ENCODE measurements at places on chromosomes 6 and 20.

- no peak for DNase-seq
Measured at GRCh38 chr6:19841181-19841580, 4.0 kb downstream of the ID4 start.

DNA sequence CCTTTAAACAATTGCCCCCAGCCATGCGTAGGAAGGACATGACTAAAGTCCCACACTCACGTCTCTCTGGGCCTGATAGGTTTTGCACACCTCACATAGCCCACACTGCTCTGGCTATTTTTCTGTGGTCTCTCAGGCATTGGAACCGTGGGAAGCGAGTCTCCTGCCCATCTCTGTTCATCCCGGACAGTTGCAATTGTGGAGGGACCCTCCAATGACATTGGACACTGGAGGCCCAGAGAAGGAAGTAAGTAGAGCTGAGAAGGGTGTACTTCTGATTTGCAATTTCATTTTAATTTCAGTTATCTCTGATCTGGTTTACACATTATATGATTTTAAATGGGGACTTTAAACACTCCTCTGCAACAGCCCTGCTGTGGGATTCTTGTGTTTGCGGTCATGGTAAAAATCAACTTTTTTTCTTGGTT, 23.3 kb upstream of the CST3 start:
- DNase-seq = no peak

DNA sequence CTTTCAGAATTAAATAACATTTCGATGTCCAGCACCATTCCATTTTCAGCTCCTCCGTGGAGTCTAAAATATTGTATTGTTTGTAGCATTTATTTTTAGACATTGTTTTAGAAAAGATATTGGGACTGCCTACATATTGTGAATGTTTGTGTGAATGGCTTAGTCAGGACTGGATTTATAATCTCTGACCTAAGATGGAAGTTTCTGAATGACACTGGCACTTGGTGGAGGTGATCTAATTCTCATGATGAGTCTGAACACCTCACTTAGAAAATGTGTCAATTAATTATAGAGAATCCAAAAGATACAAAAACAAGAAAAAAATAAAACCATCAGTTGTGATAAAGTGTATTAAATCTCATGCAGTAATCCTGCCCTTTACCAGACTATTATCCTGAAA, 60.8 kb upstream of the HBS1L start:
- DNase-seq = peak; percentile 72

DNA sequence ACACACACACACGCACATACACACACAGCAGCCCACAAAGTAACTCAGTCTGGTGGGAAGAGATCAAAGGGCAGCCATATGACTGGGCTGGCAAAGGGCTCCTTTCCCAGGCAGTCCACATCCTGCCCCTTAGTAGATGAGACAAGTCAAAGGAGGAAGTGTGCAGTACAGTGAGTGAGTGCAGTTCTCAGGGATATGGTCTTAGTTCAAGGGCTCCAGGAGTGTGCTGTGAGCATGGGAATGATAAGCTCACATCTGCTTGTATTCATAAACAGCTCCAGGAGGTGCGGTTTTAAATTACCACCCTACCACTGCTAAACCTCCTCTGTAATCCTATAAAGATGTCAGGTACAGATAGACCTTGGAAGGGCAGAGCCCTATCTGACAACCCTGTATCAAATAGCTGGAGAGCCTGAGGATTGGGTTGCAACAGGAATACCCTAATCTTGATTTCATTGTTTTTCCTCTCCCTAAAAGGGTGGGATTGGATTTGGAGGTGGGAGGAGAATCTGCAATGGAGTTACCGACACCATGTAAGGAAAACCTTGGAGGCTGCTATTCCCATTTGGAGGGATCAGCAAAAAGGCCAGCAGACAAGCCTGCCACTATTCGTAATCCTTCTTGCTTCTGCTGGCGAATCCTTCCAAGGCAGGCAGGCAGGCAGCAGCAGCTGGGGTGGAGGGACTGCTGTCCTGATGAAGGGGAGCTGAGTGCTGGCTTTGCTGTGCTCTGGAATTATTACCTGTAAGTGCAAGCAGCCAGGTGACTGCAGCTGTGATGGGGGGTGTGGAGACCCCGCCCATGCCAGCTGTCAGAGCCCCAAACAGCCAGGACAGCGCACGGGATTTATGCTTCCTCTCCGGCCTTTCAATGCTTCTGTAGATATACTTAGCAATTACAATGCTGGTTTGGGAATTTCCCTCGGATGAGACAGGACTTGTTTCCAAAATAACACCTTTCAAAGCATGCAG, 342.7 kb downstream of the PRL start:
- DNase-seq = no peak

- DNase-seq = no peak
Measured at GRCh38 chr20:44247586-44248409, 690 bp downstream of the GDAP1L1 start.

GRCh38 chr6:83065511-83066192, at the start of gene UBE3D:
UBE3D (minus strand) TSS chr6:83065841; CDS start chr6:83065718, 123 bp downstream.
- DNase-seq = peak; percentile 89

- DNase-seq = no peak
Measured at GRCh38 chr6:170537329-170537728, 15.8 kb downstream of the PSMB1 start.

GRCh38 chr6:115004982-115005381, 662.2 kb upstream of the HS3ST5 start:
- no peak for DNase-seq

DNA sequence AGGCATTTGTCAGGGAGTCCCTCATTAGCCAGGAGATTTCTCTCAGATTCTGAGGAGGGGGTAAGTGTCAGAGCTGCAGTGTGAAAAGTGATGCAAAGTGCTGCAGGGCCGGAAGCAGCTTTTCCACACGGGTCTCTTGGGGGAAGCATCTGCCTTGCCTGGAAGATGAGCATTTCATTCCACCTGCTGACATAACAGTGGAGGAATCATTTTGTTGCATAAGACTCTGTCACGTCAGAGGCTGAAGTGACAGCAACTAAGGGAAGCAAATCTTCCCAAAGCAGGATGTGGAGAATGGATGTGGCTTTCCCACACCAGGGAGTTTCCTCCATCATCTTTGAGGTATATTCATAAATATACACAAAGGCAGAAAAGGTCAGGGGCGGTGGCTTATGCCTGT, 22.8 kb downstream of the DCBLD1 start:
- no peak for DNase-seq

DNA sequence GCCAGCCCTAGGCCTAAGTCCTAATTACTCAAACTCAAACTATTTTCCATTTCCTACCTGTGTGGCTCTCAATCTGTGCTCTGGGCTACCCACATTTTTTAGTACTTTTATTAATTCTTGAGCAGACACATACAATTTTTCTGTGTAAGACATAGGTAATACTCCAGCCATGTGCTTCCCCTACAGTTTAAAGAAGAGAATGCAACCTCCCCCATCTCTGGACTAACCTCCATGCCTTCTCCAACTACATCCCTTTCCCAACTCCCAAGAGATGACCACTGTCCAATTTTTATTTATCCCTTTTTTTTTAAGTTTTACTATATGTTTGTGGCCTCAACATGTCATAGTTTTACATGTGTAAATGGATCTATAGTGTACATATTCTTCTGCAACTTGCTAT, 5.8 kb downstream of the HMGN4 start:
- DNase-seq = no peak

DNA sequence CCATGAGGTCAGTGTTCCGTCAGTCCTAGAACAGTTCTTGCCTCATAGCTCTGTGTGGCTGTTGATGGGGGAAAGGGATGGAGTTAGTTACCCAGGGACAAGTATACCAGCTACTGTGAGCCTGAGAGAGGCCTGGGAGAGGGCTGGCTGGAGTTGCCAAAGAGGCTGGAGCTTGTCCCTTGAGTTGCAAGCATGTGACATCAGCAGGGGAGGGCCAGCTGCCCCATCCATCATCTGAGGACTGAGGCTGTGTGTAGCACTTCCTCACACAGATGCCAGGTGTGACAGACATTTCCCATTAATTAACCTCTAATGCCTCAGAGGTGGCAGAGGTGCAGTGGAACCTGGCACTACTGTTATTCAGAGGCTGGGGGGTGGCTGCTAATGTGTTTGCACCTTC, 131.6 kb downstream of the PHACTR3 start:
- DNase-seq = no peak

GRCh38 chr20:64205611-64206026, 41.4 kb downstream of the MYT1 start:
- DNase-seq = no peak

DNA sequence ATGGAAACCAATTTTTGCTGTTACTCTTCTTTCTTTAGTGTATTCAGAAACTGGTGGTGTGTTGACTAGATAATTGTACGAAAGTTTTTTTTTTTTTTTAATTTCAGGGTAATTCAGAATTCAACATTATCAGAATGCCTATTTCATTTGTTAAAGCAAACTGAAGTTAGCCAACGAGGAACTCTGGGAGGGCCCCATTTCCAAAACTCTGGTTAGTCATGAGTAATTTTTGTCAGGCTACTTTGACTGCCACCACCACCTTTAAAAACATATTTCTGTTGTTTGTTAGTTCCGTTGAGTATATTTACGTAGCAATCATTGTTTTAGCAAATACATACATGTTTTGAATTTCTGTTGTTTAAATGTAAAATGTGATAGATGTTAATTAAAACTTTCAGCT, 763 bp downstream of the ZKSCAN8 start:
- DNase-seq = no peak

DNA sequence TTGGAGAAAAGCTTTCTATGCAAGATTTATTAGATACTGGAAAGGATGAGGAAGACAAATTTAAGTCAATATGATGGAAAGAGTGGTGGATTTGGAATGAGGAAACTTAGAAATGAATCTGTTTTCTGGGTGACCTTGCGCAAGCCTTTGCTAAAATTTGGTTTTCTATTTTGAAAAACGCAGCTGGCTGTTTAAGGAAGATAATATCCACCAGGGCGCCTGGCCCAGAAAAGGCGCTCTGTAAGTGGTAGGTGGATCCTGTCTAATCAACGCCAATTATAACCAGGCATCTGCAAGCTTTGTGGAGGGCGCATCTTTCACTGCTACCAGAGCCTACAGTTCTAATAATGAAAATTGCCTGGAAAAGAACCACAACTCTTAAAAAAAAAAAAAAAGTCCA, 398 bp upstream of the SPATS1 start:
- no peak for DNase-seq

DNA sequence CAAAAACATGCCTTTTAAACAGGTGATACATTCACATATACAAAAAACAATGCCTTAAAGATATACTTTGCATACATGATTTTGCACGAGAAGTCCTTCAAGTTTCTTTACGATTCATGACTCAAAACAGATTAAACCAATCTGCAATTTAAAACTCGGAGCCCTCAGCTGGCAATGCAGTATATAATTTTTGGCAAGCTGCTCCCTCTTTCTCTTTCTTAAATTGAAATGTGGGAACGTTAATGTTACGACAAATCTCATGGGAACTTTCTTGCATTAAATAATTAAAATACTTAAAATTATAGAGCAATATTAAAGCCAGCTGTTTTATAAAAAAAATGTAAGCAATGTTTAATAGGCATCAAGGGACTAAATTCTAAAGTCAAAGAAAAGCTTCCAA, 334.6 kb downstream of the ESR1 start:
- DNase-seq = no peak

GRCh38 chr6:110448846-110449540, 27.4 kb downstream of the SLC22A16 start:
- no peak for DNase-seq

- DNase-seq = no peak
Measured at GRCh38 chr6:85680388-85680787, 37.7 kb upstream of the SYNCRIP start.

GRCh38 chr6:80182308-80182707, 75.8 kb downstream of the BCKDHB start:
- no peak for DNase-seq

DNA sequence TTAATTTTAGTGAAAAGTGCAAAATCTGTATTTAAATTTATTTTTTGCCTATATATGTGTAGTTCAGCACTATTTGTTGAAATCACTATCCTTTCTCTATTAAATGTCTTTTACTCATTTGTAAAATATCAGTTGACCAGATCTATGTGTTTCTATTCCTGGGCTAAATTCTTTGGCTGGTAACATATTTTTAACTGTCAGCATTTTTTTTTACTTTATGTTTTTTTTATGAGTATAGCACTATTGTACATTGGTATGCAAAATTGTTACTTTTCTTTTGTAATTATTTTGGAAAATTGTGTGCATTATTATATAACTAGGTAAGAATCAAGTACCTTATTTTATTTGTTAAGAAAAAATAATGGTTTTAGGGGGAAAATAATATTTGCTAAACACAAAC, 582.8 kb upstream of the ADGRB3 start:
- DNase-seq = no peak

DNA sequence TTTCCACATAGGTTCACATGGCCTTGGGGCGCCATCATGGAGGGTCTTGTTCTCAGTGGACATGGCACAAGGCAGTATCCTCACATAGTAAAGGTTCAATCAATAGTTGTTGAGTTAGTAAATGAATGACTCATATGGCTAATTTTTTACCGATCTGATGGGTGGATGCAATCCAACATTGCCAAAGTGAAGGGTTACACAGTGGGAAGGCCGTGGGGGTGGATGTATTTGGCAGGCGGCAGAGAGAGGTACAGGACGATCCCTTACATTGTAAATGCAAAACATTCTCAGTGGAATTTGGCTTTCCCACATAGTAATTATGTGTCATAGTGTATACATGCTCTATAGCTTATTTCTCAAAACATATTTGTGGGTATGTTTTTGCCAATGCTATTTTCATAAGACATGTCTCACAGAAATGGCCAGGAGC, 21.0 kb upstream of the PDE7B start:
- DNase-seq = no peak

DNA sequence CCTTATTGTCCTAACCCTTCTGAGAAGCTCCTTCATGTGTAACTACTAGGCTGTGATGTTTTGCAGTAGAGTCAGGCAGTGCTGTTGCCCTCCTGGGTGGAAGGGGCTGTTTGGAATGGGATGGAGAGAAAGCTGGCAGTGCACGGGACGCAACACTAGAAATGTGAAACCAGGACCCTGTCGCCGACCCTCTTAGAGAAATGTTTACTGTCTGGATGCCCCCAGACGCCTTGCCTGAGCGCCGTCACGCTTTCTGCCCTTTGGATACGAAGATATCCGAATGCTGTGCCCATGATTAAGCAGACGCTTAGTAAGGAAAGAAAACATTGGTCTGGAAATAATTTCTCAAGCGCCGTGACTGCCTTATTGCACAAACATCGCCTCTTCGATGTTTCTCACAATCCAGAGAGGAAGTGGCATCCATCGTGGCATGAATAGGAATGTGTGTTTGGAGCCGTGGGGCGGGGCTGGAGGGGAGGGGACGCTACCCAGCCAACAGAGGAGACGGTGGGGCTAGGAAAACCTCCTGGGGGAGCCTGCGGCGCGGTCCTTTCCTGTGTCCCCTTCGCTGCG, 661 bp upstream of the PPP1R14C start:
- DNase-seq = no peak

DNA sequence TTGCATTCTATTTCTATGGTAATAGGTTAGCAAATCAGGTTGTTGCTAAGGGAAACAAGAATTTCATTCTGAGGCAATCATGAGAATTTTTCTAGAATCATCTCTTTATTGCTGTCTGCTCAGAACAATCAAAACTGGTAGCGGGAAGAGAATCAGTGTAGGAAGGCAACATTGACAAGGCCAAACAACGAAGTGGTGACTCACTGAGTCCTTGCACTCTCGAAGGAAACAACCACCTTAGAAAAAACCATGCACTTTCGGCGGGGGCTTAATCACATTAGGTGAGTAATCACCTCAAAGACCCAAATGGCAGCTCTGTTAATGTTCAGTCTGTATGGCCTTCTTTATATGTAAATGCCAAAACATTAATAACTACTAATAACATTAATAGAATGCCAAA, 78.8 kb upstream of the MAP7 start:
- DNase-seq = no peak

GRCh38 chr6:118635909-118636735, 15.3 kb downstream of the CEP85L start:
- DNase-seq = no peak

- DNase-seq = no peak
Measured at GRCh38 chr20:11222243-11222642, 548.4 kb upstream of the JAG1 start.

Data from T-helper 1 cell (primary cell).